ENCODE measurements at places on chromosomes 4 and X.

GRCh38 chr4:94660614-94661013 lies 97.1 kb upstream of the BMPR1B start:
- DNase-seq: no peak

DNA sequence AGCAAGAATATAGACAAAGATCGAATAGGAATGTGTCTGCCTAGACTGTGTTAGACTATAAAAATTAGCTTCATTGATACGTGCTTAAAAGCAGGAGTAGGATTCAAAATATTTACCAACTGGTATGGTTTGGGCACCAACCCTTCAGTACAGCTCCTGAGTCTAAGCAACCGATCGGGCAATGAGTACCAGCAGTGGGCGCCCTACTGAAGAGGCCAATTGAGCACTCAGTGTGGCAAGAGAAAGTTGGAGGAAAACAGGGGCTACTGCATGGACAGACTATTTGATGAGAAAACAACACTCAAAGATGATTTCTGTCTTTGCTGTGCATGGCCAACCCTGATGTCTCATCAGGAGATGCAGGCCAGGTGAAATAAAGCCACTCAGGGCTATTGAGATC lies 176.0 kb upstream of the NWD2 start:
- no peak for DNase-seq

DNA sequence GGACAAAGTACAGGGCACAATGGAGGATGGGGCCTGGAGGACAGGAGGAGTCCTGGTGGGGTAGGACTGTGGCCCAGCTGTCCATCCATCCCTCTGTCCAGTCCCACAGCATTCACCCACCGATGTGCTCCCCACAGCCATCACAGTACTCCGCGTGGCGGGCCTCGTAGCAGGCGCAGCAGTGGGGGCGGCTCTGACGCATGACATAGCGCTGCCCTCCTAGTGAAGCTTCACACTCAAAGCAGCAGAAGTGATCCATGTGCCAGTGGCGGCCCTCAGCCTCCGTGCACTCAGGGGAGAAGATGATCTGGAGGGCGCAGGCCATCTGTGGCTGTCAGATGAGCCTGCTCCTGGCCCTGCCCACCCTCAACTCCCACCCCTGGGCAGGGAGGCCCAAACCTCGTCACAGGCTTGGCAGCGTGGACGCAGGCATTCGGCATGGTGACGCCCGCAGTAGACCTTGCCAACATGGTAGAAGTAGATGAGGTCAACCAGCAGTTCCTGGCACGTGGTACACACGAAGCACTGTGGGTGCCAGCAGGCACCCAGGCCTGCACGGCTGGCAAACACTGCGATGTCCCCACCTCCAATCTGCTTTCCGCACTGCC lies 6.3 kb downstream of the PLP2 start:
- DNase-seq: no peak

GRCh38 chr4:131613824-131614216 lies 1535.3 kb upstream of the PCDH10 start:
- no peak for DNase-seq

DNA sequence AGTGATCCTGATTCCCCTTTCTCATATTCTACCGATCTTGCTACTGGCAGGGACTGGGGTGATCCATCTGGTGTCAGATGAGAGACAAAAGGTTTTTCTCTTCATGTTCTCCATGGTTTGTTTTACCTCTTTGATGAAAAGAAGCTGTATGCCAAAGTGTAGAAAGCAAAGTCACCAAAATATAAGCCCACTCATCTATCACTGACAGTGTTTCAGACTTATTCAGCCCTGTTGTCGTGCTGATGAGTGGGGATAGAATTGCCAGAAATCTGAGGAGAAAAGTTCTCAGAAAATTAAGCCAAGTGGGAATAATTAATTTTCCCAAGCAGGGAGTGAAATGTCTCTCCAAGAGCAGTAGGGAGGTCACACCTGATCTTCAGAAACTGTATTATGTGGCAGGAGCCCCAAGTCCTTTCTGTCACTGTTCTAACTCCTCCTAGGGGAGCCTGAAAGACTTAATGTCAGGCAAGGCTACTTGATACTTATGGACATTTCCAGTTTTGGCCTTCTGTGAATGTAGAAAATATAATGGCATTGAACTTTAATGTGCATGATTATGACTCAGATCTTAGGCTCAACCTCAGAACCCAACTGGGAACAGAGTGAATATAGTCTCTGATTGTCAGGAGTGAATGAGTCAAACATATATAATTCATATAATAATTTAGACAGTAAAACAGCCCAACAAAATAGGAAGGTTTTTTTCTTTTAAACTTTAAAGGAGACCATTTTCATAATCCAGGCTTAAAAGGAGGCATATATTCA lies 298.1 kb downstream of the ANKRD50 start:
- DNase-seq: no peak

- no peak for DNase-seq
Measured at GRCh38 chr4:182924497-182924896, 7.3 kb upstream of the DCTD start.

GRCh38 chr4:70183168-70183939 lies 12.2 kb upstream of the ODAM start:
- no peak for DNase-seq

GRCh38 chr4:152104901-152105357 lies 344.1 kb upstream of the GATB start:
- DNase-seq: no peak

- DNase-seq: no peak
Measured at GRCh38 chr4:90542216-90542615, 415.0 kb downstream of the CCSER1 start.

DNA sequence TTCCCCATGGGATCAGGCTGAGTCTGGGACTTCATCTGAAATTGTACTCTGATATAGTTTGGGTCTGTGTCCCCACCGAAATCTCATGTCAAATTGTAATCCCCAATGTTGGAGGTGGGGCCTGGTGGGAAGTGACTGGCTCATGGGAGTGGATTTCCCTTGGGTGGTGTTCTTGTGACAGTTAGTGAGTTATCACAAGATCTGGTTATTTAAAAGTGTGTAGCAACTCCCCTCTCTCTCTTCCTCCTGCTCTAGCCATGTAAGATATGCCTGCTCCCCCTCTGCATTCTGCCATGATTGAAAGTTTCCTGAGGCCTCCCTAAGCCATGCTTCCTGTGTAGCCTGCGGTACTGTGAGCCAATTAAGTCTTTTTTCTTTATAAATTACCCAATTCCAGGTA lies 61.0 kb downstream of the RASGEF1B start:
- DNase-seq: no peak

GRCh38 chr4:10662937-10663336 lies 21.6 kb downstream of the CLNK start:
- DNase-seq: no peak

DNA sequence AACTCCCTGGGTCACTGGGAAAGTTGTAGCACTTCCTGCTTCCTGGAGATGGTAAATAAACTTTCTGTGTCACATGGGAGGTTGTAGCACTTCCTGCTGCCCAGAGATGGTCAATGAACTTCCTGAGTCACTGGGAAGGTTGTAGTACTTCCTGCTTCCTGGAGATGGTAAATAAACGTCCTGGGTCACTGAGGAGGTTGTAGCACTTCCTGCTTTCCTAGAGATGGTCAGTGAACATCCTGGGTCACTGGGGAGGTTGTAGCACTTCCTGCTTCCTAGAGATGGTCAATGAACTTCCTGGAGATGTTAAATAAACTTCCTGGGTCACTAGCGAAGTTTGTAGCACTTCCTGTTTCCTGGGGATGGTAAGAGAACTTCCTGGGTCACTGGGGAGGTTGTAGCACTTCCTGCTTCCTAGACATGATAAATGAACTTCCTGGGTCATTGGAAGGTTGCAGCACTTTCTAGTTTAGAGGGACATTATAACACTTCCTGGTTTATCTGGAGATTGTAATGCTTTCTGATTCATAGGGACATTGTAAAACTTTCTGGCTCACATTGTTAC lies 62.3 kb upstream of the CD99 start:
- DNase-seq: no peak

DNA sequence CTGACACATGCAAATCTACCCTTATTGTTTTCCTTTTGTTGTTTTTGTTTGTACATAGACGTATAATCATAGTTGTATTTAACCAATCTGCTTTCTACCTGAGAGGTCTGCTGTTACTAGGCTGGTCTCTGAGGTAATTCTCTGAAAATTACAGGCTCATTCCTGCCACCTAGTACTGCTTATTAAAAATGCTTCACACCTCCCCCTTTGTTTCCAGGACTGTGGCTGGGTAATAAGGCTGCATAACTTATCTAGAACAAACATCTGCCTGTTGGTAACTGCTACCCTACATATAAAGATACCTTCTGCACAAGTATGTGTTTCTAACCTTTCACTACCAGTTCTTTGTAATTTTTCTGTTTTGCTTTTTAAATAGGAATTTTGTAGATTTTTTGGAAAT lies 34.2 kb downstream of the COX7B2 start:
- no peak for DNase-seq

- no peak for DNase-seq
Measured at GRCh38 chr4:107531927-107532326, 188.1 kb downstream of the PAPSS1 start.

GRCh38 chr4:133713340-133713739 lies 488.2 kb downstream of the PABPC4L start:
- no peak for DNase-seq

DNA sequence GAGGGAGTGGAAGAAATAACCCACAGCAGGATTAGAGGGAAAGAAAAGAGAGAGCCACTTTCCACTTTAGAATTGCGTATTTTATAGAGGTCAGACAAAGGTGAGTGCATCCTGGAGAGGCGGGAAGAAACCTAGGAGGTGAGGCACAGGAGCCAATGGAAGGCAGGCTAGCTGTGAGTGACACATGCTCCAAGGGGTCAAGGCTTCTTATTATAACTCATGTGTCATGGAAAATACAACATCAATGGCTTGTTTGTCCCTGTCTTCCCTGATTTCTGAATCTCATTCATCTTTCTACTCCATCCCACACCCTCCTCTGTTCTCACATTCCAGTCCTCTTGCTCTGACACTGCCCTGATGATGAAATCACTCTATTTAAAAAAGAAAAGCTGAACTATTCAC lies 14.4 kb downstream of the ANXA3 start:
- no peak for DNase-seq

Data from DMS79 treated with DMSO at 0.1 percent for 48 hours (cell line).